Activated T-helper 1 cell treated with anti-CD3 and anti-CD28 coated beads, Interleukin-2, amount 50 U/mL, for 16 hours (primary cell): ENCODE measurements at places on chromosomes 5 and 9.
A peak's percentile ranks its signal among the peaks of the same experiment; 100 is the strongest.

GRCh38 chr9:111661802-111662521, 557 bp downstream of the GNG10 start:
- DNase-seq = peak; percentile 9

DNA sequence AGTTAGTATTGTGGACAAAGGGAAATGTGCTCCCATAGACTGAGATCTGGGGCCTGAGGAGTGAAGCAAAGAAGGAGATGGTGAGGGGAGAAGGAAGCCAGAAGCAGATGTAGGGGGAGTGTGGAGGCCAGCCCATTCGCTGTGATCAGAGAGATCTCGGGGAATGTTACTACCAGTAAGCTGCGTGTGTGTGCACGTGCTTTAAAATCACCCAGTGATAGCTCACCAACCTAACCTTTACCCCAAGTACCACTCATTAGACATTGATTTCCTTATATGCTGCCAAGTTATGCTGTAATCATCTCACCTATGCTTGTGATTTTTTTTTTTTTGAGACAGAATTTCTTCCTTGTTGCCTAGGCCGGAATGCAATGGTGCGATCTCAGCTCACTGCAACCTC, 659.1 kb downstream of the IRX1 start:
- no peak for DNase-seq

- DNase-seq = no peak
These were observed 550 bp downstream of the CORO2A start for GRCh38 chr9:98191671-98192502.

DNA sequence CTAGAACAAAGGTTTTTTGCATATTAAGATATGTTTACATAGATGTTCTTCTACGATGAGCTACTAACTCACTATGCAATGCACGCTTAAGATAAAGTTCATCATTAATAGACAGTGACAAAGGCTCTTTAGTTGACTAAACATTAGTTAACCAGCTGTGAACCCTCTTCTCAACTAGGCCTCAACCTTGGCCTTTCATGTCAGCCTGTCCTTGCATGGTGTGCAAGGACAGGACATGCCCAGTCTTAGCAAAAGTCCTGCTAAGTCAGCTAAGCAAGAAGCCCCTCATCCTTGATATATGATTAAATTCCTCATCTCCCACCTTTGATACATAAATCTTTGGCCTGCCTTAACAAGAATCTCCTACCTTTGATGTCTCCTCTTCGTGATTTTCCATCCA, 50.9 kb downstream of the PLPP1 start:
- DNase-seq = no peak

DNA sequence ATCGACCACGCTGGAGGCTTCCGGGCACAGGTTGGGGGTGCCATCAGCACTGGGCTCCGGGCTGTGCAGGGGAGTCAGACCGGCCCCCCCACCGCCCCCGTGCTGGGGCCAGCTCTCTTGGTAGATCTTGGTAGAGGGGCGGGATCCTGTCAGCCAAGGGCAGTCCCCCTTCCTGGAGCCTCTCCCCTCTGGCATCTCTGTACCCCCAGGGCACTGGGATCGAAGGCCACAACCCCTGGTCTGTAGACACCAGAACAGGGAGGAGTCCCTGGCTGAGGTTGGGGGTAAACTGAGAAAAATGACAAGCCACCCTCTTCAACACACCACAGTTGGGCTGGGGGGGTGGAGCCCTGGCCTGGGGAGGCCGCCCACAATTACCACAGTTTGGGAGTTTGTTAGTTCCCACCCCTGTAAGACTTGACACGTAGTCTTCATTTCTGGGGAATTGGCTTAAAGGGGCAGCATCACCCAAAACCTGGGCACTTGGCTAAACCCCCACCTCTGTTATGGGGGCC, 882 bp downstream of the CERCAM start:
- DNase-seq = no peak

- no peak for DNase-seq
These were observed 68.5 kb upstream of the NAA35 start for GRCh38 chr9:85872463-85872862.

- DNase-seq = no peak
These were observed 9.5 kb downstream of the MTRR start for GRCh38 chr5:7878381-7878873.

DNA sequence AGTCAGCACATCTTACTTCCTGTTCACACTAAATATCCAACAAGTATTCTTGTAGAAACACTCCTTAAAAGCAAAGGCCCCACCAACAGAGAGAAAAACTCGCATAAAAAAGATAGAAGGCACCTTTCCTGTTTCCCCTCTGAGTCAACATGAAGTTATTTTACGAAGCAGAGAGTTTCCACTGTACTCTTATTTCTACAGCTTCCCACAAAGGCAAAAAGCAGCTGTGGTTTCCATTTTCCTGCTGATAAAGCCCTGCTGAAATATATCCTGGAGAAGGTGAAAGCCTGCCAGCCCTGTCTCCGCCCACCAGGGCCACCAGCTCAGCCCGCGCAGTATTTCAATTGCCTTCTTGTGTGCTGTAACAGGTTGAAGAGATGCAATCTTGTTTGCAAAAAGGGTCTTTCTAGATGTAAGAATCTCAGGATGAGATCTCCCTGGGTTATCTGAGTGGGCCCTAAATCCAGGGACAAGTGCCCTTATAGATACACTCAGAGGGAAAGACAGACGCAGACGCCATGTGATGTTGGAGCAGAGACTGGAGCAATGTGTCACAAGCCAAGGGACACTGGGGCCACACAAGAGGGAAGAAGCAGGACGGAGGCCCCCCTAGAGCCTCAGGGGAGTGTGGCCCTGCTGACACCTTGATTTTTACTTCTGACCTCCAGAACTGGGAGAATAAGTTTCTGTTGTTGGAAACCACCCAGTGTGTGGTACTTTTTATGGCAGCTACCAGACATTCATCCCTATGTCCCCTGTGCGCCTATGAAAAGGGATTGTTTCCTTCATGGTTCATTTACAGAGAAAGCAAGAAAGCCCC, 19.9 kb downstream of the SEMA4D start:
- peak; percentile 39 for DNase-seq

- DNase-seq = no peak
These were observed 15.1 kb downstream of the HNRNPK start for GRCh38 chr9:83964973-83965349.

DNA sequence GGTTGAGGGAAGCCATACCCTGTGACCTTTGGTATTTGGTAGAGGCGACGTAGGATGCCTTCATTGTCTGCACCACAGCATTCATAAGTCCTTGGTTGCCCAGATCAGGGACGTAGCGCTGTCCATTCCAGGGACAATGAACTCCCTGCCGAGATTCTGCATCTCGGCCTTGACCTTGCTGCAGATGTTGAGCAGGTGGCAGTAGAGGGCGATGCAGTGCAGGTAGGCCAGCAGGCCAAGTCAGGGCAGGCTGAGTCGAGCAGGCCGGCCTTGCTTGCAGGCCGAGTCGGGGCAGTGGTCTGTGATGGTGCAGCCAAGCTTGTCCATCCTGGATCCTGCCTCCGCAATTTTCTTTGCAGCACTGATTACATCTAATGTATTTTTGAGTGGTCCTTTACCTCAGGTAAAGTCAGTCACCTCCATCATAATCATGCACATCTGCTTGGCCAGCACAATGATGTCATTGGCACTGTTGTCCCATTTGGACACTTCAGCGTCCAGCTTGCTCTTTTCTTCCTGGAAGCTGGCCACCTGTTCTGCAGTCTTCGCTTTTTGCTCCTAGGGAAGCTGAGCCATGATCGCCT, 93.4 kb upstream of the CCDC112 start:
- DNase-seq = no peak

GRCh38 chr5:40376566-40376965, 303.1 kb upstream of the PTGER4 start:
- no peak for DNase-seq

GRCh38 chr5:150407096-150407720, 5.5 kb downstream of the CD74 start:
- no peak for DNase-seq
